Foreskin melanocyte (primary cell): ENCODE measurements at places on chromosomes 12 and 14.
A peak's percentile ranks its signal among the peaks of the same experiment; 100 is the strongest.

GRCh38 chr14:70268760-70269159, 80.0 kb upstream of the SLC8A3 start:
- no peak for DNase-seq

GRCh38 chr14:32574269-32574668, 245.2 kb downstream of the AKAP6 start:
- no peak for DNase-seq

GRCh38 chr12:104687823-104688573, 231.2 kb downstream of the CHST11 start:
- DNase-seq, result no peak

- peak; percentile 10 for DNase-seq
Observed at GRCh38 chr12:77847680-77848431, 17.2 kb downstream of the NAV3 start.

DNA sequence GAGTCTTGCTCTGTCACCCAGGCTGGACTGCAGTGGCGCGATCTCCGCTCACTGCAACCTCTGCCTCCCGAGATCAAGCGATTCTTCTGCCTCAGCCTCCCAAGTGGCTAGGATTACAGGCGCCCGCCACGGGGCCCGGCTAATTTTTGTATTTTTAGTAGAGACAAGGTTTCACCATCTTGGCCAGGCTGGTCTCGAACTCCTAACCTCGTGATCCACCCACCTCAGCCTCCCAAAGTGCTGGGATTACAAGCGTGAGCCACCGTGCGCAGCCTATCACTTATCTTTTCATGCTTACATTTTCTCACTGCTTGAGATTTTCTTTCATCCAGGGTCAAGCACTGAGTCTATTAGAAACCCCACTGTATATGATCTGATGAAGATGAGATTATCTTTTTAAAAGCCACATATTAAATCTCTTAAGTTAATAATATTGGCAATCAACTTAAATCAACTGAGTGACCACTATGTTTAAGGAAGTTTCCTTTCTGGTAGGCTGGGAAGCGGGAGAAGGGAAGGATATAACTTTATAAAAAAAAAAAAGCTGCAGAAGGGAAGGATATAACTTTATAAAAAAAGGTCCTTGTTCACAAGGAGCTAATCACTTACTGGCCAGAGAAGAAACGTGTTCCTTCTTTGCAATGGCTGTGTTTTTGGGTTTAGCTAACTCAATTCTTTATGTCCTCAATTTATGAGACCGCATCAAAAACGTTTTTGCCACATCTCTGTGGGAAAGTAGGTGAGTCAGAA, 1.3 kb upstream of the MDM2 start:
- DNase-seq, result no peak

GRCh38 chr14:104545151-104545941, 34.2 kb upstream of the C14orf180 start:
- DNase-seq, result no peak

- no peak for DNase-seq
Observed at GRCh38 chr12:114399664-114400211, 6.2 kb downstream of the TBX5 start.

DNA sequence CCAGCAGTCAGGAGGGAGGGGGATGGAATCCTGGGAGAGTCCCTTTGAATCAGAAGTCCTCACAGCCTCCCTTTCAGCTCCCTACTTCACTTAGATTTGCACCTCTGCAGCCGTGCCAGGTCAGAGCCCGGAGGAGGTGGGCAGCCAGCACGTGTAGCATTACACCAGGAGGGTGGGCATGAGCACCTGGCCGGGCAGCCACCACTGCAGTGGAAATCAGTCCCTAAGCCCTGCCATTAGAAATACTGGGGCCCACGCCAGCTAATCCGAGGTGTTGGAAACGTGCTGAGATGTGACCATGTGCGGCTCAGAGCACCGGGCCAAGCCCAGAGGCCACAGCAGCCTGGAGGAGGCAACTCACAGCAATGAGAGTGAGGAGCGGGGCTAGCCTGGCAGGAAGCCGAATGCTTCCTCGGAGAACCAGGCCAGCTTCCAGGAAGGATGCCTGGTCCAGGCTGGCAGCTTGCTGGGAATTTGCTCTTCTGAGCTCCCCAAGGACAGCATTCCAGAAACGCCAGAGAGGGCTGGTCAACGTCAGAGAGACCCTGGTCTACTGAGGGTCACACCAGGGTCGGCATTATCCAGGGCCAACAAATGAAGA, 9.4 kb upstream of the CACNA2D4 start:
- no peak for DNase-seq

DNA sequence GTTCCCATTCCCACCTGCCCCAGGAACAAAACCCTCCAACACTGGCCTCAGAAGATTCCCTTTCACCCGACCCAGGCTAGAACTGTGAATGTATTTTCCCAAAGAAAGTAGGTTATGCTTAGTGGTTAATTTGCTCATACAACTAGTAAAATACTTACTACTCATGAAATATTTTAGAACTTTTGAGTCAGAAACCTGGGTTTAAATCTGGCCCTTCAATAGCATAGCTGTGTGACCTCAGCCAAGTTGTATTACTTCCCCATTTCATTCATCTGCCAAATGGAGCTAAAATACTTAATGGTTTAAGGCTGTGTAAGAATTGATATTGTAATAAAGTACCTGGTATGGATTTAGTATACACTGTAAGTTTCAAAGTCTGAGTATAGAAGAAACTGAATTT, 69.1 kb upstream of the DNM1L start:
- no peak for DNase-seq

GRCh38 chr14:25121337-25122129, 71.6 kb upstream of the STXBP6 start:
- no peak for DNase-seq

DNA sequence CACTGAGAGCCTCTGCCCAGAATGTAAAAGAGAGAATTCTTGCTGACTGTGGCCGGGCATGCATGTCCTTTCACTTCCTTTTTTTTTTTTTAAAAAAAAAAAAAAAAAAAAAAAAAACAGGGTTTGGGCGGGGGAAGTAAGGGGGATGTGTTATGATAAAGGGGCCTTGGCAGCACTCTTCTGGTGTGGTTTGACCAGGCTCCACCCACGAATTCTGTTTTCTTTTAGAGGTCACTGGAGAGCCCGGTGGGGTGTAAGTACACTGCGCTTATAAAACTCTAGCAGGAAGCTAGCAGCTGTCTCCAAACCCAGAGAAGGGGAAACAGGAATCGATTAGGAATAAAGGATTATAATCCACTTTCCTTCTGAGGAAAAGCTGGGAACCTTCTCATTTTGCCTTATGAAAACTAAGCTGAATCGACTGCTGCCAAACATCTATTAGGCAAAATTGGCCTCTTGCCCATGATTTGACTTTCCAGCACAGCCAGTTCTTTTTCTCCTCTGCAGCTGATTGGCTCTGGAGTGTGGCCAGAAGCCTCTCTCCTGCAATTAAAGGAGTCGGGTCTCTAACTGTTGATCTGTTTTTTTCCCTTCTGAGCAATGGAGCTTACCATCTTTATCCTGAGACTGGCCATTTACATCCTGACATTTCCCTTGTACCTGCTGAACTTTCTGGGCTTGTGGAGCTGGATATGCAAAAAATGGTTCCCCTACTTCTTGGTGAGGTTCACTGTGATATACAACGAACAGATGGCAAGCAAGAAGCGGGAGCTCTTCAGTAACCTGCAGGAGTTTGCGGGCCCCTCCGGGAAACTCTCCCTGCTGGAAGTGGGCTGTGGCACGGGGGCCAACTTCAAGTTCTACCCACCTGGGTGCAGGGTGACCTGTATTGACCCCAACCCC, 27.7 kb upstream of the HIGD1C start:
- DNase-seq, result peak; percentile 90

DNA sequence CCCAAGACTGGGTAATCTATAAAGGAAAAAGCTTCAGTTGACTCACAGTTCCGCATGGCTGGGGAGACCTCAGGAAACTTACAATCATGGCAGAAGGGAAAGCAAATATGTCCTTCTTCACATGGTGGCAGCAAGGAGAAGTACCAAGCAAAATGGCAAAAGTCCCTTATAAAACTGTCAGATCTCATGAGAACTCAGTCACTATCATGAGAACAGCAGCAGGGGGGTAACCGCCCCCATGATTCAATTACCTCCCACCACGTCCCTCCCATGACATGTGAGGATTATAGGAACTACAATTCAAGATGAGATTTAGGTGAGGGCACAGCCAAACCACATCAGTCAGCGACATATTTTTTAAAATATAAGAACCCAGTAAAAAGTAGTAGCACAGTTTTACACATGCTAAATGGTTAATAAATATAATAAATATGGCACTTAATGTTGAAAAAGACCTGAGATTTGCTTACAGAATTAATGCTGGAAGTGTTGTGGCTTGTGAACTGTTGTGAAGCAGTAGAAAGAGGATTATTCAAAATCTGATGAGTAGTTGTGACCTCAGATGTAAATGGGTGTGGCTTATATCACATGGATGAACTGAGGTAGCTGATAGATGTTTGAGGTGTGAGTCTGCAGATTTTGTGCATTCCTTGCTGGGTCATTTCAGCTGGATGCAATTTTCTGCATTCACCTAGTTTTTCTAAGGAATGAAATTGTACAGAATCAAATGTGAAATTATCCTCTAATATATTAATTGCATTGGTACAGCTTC, 46.9 kb upstream of the CHPT1 start:
- DNase-seq, result no peak

DNA sequence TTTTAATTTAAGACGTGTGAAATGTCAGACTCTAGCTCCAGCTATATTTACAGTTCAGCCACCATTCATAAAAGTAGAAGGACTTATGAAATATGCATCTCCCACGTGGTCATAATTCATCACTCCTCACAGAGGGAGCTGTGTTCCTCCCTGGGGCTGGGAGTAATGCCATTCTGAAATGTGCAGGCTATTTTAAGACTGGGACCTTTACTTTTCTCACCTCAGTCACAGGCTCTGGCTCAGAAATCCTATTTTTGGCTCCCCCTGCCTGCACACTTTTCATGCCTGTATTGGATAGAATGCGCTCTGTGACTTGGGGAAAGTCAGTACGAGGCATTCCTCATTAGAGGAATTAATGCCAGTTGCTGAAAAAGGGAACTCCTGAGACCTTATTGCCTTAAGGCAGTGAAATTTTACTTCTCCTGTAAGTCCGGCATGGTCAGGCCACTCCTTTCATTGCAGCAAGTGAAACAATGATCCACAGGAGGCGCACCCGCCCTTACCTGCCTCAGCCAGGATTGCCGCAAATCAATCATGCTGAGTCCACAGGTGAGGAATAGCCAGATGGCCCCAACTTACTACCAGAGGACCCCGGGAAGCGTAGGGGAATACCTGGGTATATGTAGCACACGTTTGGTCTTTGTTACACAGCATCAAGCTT, 1133.2 kb upstream of the TMEM132C start:
- no peak for DNase-seq

GRCh38 chr12:51677284-51677968, 86.4 kb downstream of the SCN8A start:
- peak; percentile 55 for DNase-seq

GRCh38 chr12:3154006-3154405, 76.8 kb downstream of the TSPAN9 start:
- DNase-seq, result no peak

DNA sequence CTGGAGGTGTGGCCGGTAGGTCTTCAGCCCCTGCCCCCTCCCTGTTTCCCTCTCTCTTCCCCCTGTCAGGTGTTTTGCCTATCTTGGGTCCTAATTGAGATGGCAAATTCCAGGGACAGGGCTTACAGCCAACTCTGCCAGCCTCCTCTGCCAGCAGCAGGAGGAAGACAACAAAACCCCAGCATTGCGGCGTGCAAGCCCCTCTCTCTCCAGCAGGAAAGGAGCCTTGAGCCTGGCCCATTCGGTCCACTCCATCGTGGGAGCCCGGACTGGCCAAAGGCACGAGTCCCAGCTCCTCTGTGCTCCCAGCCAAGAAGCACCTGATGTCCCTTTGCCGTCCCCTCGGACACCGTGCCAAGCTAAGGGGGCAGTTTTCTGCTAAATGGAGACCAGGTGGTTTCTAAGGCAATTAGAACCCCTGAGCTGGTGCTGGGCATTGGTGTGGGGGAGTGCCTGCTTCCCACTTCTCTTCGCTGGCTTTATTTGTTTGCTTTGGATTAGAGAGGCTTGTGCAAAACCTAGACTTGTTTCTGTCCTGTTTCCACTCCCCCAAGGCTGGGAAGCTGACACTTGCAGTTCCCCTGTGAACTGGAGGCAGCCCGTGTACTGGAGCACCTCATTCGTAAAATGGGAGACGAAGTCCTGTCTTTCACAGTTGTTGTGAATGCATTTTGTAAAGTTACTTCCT, 57.1 kb upstream of the LHX5 start:
- DNase-seq, result no peak

- DNase-seq, result no peak
Observed at GRCh38 chr12:119615518-119616475, 22.2 kb downstream of the TMEM233 start.

GRCh38 chr14:33814010-33814409, 136.9 kb downstream of the EGLN3 start:
- DNase-seq, result no peak

DNA sequence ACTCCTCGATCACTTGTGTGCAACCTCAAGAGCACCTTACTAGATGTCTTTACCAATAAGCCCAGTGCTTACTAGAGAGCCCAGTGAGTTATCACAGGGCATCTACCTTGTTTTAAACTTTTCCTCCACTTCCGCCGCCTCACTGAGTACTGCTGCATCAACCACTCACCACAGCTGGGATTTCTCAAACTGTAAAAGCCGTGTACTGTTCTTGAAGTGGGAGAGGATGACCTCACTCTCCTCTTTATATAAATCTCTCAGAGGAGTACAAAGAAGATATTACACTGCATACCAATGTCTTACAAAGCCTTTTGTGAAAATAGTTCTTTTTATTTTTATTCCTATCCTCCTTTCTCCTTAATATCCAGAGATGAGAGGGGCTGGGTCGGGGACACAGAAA, 94.1 kb downstream of the PLCZ1 start:
- no peak for DNase-seq

DNA sequence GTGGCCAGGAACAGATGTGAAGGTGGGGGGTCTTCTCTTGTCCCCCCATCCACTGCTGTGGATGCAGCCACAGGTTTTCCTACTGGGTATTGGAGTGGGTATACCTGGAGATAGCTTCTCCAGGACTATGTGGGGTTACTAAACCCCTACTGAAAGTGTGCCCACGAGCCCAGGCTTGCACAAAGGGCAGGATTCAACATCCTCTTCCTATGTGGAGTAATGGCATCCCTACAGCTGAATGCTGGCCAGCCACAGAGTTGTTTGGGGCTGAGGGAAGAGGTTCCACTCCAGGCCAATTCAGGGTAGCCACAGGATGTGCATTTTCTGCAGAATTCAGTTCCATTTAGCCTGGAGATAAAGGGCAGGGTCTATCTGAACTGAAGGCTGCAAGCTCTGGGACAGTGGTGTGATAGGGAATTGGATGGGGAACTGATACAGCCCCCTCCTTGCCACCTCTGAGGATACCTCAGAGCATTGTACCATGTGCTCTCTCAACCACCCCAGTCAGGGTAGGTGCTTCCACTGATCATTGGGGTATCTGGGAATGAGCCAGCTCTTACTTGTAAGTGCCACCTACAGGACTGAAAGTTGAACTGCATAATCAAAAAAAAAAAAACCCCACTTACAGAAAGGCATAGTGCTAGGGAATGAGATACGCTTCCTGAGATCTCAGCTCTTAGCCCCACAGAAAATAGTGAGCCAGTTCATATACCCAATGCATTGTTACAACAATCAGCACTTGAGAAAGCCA, 187.1 kb downstream of the KITLG start:
- DNase-seq, result peak; percentile 24

- DNase-seq, result no peak
Observed at GRCh38 chr14:96581902-96582301, 79.7 kb downstream of the PAPOLA start.

- no peak for DNase-seq
Observed at GRCh38 chr12:57899010-57899662, 42.2 kb upstream of the ATP23 start.
